ENCODE measurements at places on chromosomes 6 and 20.

- no peak for DNase-seq
Measured at GRCh38 chr20:19212469-19212815, at the start of gene SLC24A3. SLC24A3 (plus strand) TSS chr20:19212642.

DNA sequence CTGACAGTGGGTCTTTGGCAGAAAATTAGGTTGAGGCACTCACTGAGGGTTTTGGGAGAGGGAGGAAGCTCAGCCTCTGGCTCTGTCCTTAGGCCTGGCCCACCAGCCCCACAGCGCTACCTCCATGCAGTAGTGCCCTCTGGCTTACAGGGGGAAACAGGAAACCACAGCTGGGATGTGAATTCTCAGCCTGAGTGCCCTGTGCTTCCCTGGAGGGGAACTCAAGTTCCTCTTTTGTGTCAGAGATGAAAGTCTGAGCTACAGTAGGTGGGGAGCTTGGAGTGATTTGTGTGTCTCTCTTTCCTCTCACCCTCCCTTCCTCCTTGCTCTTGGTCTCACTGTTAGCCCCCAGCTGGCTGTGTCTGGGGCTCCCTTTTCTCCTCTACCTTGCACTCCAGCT is 48.2 kb upstream of the BLCAP start:
- DNase-seq = no peak

GRCh38 chr6:85005494-85005893 is 241.1 kb upstream of the TBX18 start:
- DNase-seq = no peak

GRCh38 chr6:129475477-129476247 is 234.3 kb downstream of the ARHGAP18 start:
- DNase-seq = no peak

DNA sequence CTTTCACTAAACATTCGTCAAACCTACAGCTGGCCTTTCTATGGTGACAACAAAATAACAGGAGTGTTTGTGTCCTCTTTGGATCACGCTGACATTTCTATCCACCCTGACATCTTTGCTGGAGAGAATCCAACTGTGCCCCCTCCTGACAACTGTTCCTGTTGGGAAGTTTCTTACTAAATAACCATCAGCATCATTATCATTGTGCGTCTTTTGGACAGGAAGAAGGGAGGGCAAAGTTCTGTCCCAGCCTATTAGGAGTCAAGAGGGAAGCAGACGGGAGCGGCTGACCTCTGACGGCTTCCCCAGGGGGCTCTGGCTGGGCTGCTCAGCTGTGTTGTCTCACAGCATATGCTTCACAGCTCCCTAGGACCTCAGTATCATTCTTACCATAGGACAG is 195.9 kb upstream of the SULF2 start:
- DNase-seq = no peak

DNA sequence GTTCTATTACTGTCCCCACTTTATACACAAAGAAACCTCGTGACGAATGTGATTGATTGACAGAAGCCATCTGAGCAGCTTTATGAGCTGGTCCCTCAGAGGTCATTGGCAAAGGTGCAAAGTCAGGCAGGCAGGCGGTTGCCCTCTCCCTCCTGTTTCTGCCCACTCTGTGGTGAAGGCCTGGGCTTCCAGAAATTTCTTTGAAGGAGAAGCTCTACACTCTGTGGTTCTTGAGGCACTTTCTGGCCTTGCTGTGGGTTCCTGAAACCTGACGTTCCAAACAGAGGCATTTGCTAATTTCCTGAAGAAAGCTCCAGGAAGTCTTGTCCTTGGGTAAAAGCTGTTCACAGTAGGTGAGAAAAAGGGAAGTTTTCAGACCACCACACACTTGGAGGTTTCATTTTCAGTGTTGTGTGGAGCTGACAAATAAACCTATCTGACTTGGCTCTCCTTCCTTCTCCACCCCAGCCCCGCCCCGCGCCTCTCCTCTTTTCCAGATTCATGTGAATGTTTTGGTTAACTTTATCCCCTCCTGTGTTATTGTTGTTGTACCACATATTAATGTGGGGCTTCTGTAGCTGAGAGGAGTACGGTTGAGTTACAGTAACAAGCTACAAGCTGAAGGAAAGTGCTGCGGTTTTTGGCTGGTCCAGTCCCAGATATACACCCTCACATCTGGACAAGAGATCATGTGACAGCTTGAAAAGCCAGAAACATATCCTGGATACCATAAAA is 274.1 kb downstream of the CLIC5 start:
- DNase-seq = no peak

DNA sequence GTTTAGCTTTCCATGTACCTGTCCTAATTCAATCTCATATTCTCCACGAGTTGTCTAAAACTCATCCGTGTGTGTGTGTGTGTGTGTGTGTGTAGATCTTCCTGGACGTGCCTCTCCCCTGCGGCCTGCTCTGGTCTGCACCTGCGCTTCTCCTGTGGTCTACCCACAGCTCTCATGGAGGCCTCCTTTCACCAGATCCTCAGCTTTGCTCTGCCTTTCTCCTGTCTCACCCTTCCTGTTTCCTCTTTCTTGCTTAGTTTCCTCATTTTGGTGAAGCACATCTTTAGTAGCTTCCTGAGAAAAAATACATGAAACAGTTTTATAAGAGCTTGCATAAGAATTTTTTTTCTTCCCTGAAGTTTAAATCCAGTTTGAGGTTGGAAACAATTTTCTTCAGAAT is 18.1 kb downstream of the SLX4IP start:
- DNase-seq = no peak

DNA sequence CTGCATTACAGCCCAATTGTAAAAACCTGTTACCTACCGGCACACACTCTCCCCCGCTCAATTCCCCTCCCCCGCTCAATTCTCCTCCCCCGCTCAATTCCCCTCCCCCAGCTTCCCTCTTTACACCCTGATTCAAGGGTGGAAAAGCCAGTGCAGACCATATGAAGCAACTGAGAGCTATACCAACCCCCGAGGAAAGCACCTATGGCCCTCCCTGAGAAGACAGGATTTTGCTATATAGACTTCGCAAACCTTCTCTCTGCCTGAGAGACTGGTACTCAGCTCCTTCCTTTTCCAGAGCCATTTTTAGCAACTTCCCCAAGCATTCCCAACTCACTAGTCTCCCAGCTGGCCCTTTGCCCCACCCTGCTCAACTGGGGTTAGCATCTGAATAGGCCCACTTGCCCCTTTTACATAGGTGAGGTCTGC is 7.6 kb downstream of the GNAS-AS1 start:
- DNase-seq = no peak

- no peak for DNase-seq
Measured at GRCh38 chr6:83083476-83083875, 16.0 kb downstream of the DOP1A start.

DNA sequence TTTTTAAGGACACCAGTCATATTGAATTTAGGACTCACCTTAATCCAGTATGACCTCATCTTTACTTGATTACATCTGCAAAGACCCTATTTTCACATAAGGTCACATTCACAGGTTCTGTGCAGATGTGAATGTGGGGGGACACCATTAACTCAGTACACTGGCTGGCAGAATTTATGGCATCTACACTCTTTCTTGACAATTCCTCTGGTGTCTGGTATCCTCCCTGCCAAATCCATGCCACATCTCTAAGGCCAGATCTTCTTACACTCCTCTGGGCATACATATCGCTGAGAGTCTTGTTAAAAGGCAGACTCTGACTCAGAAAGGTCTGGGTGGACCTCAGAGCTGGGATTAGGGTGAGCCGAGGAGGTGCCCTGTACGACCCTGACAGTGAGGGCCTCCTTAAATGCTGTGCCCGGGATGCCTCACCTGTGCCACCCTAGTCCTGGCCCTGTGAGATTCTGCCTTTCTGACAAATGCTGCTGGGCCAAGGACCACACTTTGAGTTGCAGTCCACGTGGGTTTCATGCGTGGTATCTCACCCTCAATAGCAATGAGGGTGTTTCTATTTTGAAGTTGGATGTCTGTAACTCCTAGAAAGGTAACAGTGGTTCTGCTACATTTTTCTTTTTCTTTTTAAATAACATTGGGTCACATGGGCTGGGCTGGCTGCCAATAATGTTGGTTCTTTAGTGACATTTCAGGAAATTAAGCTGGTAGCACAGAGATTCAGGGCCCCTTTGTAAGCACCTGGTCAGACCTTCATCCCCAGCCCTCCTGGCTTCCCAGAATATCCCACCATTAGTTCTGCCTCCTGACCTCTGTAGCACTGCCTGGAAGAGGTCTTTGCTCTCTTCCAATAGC is 17.2 kb upstream of the LRRN4 start:
- no peak for DNase-seq

Data from NCI-H187 treated with DMSO at 0.1 percent for 48 hours (cell line).